ENCODE measurements at places on chromosomes 7 and 10.

- no peak for DNase-seq
Measured at GRCh38 chr10:50788951-50789945, 49.5 kb downstream of the ASAH2B start.

GRCh38 chr7:101243646-101244374 lies 1.1 kb downstream of the FIS1 start:
- no peak for DNase-seq

DNA sequence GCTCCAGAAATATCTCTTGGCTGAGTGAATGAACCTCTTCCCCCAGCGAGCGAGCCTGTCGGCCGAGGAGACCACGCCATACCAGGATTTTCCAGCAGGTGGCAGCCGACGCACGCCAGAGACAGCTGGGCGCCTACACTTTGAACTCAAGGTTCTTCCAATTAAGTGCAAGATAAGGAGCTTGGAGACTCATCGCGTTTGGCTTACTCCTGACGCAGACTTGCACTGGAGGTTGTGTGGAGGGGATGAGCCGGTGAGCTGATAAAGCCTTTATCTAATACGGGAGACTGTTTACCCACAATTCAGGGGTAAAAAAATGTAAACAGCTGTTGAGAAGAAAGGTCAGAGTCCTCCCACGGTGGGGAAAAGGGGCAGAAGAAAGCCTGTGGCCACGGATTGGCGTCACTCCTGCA lies 45.9 kb upstream of the EMX2 start:
- peak; percentile 76 for DNase-seq

DNA sequence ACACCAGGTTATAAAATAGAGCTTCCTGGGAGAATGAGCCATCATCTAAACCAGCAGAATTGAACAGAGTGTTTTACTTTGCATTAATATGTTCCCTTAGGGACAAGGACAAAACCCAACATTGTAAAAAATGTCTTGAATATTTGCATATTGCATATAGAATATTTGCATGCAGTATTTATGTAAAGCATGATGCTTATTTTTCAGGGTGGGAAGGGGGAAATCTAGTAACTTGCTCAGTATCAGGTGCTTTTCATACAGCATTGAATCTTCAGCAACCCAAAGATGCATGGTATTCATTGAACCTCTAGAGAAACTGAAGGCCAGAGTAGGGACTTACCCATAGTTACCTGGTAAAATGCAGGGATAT lies 409.2 kb upstream of the ZMIZ1 start:
- no peak for DNase-seq

DNA sequence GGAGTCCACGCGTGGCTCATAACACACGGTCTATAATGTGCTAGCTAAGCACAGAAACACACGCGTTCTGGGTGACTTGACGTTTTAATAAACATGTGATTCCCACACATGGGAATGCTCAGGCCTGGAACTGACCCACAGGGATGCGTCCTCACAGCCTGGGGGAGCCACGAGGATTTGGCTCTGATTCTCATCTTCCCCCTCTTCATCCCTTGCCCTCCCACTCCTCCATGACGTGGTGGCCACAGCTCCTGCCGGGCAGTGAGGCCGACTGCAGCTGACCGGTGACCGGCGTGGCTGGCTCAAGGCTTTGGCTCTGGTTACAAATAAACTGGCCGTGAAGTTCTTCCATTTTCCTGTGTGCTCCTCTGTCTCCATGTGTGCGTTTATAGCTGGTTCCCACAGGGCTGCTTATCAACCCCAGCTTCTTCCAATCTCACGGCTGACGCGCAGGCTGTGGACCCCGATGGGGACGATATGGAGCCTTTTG lies 40.9 kb upstream of the KLF6 start:
- no peak for DNase-seq

GRCh38 chr7:66505531-66506451 lies 122.9 kb upstream of the KCTD7 start:
- DNase-seq: no peak

- no peak for DNase-seq
Measured at GRCh38 chr10:77406764-77407430, 230.7 kb downstream of the KCNMA1 start.

DNA sequence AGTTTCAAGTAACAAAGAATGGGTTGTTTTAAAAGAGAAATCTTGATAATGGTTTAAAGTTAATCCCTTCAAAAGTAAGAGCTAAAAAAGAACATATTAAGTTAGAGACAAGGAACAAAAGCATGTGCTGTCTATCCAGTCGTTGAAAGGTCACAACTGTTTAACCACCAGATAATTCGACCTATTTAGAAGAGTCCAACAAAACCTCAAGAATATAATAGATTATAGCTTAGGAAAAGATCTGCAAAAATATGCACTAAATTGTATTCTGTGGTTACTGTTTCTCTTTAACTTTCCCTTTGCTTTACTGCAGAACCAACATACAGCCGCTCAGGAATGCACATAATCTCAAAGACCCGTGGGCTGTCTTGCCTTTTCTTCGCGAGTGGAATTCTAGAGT lies 74.9 kb downstream of the PCGF5 start:
- no peak for DNase-seq

- no peak for DNase-seq
Measured at GRCh38 chr7:24831240-24831639, 74.0 kb upstream of the GSDME start.

DNA sequence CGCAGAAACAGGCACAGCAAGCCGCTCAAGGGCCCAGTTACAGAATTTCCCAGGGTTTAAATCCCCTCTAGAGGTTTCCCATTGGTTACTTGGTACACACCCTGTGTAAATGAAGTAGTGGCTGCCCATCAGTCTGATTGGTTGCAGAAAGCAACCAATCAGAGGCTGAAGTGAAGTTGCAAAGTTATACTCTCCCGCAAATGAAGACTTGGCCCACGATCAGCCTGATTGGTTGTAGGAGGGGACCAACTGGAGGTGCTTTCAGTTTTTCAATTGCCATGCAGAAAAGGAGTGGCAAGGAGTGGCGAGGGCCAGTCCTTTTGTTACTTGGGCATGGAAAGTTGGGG lies 909.2 kb upstream of the AUTS2 start:
- no peak for DNase-seq

DNA sequence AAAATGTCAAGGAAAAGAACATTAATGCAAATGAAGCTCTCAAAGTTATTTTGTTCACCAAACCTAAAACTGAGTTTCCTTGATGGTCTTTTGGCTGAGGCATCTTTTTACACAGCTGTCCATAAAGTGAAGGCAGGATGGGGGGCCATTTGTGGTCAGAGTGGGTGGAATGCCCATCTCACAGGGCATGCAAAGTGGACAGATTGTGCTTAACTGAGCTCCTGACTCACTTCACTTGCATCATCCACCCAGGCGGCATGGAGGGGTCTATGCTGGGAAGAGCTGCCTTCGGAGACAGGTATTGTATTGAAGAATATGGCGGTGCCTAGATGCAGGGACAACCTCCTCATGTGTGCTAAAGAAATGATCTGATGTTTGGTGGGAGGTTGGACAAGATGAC lies 905.3 kb downstream of the KCNMA1 start:
- no peak for DNase-seq

DNA sequence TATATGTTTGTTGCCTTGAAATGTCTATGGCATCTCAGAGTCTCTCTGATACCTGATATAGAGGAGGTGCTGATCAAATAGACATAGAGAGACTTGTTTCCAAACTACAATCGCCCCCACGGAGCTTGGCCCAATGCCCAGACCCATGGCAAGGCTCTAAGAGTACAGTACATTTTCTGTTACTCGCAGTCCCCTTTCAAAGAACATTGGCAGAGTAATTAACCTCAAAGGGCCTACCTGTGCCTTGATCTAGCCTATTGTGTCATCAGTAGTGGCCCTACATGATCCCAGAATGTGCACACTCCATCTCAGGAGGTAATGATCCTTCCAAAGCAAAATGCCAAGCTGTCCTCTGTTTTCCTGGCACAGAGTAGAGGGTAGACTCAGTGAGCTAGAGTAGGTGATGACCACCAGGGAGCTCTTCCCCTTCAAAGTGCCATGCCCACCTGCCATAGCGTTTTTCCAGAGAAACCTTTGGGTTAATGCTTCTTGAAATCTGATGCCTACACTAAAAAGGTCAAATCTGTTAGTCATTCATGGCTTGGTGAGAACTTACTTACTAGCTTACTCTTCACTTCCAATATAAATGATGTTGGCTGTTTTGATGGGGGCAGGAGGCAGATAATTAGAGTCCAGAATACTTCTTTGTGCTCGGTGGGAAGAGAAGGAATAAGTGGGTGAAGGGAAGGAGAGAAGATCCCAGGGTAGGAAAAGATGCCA lies 41.2 kb upstream of the ACSL5 start:
- DNase-seq: no peak

GRCh38 chr10:119166118-119166500 lies 595 bp upstream of the SFXN4 start:
- no peak for DNase-seq

DNA sequence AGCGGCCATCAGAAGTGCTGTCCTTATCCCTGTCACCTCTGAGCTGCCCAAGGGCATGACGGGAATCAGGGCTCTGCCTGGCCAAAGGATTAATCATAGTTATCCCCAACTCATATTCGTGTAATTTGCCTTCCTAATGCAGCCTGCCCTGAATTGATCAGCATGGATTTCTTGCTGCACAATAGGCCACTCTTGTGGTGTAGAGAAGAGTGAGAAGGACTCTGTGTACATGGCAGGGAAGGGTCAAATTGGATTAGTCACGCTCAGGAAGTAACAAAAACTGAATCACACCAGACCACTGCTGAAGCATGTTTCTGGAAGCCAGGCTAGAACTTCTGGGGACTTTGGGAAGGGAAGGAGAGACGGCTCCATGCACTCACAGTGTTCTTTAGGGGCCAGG lies 227.0 kb downstream of the BUB3 start:
- DNase-seq: no peak

- DNase-seq: no peak
Measured at GRCh38 chr7:51665045-51665780, 348.6 kb upstream of the COBL start.

DNA sequence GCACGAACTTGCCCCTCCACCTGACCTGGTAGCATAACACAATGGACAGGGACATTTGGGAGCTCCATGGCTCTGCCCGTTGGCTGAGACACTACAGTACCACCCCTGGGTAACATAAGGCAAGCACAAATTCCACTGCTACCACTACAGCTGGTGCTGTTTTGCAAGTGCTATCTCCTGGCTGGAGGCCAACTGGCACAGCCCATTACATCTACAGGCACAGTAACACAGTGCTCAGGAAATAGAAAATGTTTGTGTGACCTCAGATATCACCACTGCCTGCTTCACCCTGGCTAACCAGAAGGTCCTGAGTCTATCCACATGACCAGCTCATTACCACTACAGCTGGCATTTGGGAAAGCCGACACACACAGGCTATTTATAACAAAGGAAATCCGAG lies 631.1 kb upstream of the MBL2 start:
- peak; percentile 84 for DNase-seq

GRCh38 chr7:31134246-31135188 lies 82.4 kb downstream of the ADCYAP1R1 start:
- DNase-seq: peak; percentile 51

GRCh38 chr7:41098402-41098801 lies 604.5 kb downstream of the INHBA start:
- no peak for DNase-seq

- DNase-seq: no peak
Measured at GRCh38 chr10:4351723-4352413, 474.1 kb upstream of the AKR1E2 start.

DNA sequence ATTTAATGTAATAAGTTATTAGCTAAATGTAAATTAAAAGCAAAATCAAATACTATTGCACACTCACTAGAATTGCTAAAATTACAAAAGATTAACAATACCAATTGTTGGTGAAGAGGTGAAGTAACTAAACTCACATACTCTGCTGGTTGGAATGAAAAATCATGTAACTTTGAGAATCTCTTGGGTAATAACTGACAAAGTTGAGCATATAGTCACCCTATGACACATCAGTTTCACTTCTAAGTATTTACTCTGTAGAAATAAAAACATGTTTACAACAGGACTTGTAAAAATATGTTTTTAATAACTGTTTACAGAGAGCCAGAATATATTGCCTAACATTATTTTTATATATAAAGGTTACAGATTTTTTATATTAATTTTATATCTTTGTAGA lies 33.6 kb downstream of the CNTNAP2 start:
- DNase-seq: no peak

All from left ventricle myocardium inferior (tissue), 1 donor.